ENCODE measurements at places on chromosomes 2 and 18.

DNA sequence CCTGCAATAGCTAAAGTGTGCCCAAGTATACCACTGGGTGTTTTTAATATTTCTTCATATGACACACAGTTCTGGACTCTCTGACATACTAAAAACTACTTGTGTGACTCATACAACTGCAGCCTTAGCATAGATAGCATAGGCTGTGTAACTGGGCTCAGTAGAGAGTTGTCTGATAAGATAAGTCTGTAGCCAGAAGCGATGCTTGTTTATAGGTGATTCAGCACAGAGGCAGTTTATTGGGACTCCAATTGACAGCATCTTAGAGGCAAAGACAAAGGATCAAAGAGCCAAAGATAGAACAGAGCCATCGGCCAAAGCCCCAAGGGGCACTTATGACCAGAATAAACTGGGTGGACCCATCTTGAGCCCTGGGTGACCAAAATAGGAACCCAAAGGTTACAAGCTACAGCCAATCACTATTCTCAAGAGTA lies 42.3 kb downstream of the AAK1 start:
- no peak for DNase-seq

- DNase-seq: peak; percentile 68
Measured at GRCh38 chr2:29011418-29012060, 30.4 kb downstream of the TOGARAM2 start.

DNA sequence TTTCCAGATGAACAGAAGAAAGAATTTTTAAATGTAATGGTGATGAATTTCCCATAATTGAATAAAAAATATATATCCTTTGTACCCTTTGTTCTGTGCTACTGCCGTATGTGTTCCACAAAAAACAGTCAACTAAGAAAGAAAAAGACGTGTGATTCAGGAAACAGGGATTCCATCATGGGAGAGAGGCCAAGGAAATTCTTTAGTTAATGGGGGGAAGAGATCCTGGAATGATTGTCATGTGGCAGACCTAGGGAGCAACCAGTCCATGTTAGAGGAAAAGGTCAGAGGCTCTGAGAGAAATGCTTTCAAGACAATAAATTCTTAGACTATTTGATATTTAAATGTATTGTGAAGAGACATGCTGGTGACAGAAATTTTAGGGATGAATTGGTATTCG lies 76.6 kb downstream of the CPO start:
- DNase-seq: no peak

DNA sequence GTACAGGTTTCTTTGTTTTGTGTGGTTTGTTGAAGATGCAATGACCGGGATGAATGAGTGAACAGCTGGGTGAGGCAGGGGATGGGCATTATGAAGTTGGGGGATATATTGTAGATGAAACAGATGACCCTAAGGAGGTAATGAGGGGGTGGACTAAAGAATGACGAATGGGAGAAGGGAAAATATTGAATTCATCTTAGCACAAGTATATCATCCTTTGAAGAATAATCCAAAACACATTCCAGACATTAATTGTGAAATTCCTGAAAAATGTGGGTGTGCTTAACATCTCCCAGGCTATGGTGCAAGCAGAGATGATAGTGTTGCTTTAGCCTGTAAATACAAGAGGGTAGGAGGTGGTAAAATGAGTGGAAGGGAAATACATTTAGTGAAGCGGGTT lies 5.8 kb downstream of the CRIM1 start:
- DNase-seq: no peak

- no peak for DNase-seq
Measured at GRCh38 chr18:48569915-48570264, 31.1 kb downstream of the CTIF start.

DNA sequence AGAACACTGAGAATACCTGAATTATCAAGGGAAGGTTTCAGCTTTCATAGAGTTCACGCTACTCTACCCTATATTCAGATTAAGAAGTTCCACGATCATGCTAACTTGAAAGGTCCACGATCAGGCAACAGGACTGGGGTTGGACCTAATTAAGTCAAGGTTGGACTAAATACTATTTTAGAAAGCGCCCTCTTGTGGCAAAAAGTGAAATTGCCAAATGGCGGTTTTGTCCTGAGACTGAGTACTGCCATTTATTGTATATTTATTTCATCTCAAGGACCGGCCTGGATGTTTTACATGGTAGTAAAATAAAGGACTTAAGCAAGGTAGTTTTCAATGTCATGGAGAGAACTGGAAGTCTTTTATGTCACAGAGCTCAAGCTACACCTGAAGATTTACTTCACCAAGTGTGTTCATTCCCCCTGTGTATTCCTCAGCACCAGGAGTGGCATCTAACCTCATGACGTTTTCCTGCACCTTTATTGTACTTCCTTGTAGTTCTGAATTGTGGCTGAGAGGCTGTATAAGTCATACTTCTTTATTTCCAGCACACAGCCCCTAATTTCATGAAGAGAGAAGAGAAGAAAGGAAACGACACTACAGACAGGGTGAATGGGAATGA lies 56.8 kb downstream of the SRD5A2 start:
- peak; percentile 27 for DNase-seq

- DNase-seq: no peak
Measured at GRCh38 chr2:32931945-32932709, 14.6 kb upstream of the LTBP1 start.

- peak; percentile 75 for DNase-seq
Measured at GRCh38 chr2:112626604-112627059, 19.1 kb upstream of the SLC20A1 start.

GRCh38 chr2:19246496-19246895 lies 111.9 kb downstream of the OSR1 start:
- DNase-seq: no peak

DNA sequence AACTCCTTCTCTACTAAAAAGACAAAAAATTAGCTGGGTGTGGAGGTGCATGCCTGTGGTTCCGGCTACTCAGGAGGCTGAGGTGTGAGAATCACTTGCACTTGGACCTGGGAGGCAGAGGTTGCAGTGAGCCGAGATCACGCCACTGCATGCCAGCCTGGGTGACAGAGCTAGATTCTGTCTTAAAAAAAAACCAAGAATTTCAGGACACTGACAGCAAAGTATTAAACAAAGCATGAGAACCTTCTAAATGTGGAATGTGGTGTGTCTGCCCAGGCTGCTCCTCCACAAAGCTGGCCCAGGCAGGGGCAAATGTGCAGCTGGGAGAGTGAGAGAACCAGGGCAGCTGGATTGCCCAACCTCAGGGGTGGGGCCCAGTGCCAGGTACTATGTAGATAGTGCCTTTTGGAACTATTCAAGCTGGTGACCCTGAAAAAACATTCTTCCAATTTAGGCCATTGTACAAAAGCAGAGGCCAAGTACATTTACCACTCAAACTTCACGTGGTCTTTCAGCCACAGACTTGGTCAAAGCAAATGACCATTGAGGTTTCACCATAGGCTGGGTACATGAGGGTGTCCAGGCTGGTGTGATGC lies 6.7 kb upstream of the UGT1A5 start:
- no peak for DNase-seq

GRCh38 chr2:154226931-154227330 lies 355.2 kb downstream of the GALNT13 start:
- DNase-seq: no peak

- no peak for DNase-seq
Measured at GRCh38 chr18:73047688-73048087, 179.9 kb upstream of the NETO1 start.

DNA sequence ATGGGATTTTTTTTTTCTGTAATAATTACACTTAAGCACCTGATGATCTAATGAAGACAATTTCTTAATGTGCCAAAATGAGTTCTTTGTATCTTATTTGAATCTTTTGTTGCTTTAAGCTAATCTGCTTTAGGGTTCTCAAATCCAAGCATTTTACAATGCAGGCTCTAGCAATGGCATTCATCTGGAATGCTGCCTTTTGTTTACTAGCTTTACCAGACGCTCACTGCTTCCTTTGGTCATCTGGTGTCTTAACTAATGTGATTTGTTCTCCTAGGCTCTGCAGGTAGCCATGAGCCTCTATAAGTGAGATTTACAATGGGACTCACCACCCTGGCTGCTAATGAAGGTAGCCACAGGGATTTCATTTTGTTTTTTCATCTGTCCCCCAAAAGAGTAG lies 100.3 kb downstream of the GREB1L start:
- no peak for DNase-seq

DNA sequence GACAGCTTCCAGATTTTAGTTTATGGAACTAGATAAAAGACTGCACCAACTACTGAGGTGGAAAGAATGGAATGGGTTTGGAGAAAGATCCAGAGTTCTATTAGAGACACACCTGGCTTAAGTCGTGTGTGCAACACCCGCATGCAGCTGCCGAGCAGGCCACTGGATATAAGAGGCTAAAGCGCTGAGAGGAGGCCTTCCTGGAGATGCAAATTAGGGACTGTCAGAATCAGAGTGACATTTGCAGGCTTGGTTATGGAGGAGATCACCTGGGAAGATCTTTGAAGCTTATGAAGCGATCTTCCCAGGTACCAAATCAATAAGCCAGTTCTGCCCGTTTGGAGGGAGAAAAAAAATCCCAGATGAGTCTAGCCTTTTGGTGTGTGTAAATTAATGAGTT lies 30.4 kb upstream of the KLHL29 start:
- DNase-seq: no peak

- DNase-seq: no peak
Measured at GRCh38 chr2:212725180-212725579, 186.6 kb upstream of the ERBB4 start.
